ENCODE measurements at places on chromosomes 6 and 20.

GRCh38 chr20:16405254-16405653 is 168.0 kb downstream of the KIF16B start:
- no peak for DNase-seq

GRCh38 chr6:81766482-81767069 is 14.1 kb upstream of the TENT5A start:
- DNase-seq: no peak

- DNase-seq: no peak
Observed at GRCh38 chr6:100309174-100309573, 155.5 kb downstream of the SIM1 start.

GRCh38 chr6:24549674-24550353 is 55.0 kb downstream of the ALDH5A1 start:
- DNase-seq: no peak

DNA sequence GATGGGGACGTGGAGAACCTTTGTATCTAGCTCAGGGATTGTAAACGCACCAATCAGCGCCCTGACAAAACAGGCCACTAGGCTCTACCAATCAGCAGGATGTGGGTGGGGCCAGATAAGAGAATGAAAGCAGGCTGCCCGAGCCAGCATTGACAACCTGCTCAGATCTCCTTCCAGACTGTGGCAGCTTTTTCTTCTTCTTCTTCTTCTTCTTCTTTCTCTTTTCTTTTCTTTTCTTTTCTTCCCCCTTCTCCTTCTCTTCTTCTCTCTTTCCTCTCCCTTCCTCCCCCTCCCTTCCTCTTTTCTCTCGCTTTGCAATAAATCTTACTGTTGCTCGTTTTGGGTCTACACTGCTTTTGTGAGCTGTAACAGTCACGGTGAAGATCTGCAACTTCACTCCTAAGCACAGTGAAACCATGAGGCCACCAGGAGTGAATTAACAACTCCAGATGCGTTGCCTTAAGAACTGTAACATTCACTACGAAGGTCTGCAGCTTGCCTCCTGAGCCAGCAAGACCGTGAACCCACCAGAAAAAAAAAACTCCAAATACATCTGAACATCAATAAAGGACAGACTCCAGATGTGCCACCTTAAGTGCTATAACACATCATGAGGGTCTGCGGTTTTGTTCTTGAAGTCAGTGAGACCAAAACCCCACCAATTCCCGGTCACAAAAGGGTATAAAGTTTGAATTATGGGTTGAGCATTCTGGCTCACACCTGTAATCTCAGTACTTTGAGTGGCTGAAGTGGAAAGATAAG is 19.6 kb upstream of the SERPINB1 start:
- no peak for DNase-seq

DNA sequence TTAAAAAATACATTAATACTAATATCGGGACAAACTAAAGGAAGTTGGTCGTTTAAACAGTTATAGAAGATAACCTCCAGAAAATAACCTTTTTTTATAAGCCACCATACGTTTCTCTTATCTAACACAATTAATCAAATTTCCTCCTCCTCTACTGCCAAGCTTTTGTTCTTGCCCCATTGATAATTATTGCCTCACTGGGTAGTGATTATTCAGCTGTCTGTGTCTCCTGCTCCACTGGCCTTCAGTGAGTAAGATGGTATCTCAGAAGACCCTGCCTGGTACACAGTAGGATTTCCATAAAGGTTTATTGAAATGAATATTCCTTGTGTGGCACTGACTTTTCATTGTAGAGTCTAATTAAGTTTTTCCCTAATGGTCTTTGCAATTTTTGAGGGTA is 165.5 kb upstream of the SCGN start:
- DNase-seq: no peak

DNA sequence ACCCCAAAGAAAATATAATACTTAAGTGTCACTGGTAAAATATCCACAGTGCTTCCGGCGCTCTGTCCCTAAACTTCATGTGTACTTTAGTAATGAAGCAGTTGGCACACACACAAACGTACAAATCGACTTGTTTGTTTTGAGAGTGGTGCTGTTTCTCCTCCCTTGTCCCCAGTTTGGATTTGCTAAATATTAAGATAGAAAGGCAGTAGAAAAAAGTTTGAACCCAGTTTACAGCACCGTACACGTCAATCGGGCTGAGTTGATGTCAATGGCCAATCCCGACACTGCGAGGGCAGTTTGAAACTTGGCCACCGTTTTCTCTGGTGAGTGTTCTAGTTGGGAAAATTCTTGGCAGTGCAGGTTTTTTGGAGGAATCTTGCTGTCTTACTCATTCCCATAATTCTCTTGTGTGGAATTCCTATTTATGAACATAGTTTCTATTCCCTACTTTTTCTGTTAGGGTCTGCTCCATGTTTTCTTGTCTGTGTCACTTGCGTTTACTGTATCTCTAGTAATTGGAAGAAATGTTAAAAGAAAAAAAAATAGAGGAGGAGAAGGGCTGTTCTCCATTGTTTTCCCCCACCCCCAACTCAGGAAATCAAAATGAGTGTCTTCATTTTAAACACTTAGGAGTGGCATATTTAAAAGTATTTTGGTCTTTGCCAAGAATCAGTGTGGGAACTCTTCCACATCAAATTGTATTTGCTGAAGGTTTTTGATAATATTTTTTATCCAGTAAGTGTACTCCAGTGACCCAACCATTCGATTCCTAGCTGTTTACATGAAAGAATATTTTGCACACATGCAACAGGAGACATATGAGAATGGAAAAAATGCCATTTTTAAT is 72.3 kb downstream of the OR2B2 start:
- DNase-seq: no peak

- no peak for DNase-seq
Observed at GRCh38 chr20:52031563-52032303, 159.8 kb downstream of the ZFP64 start.

GRCh38 chr6:150722614-150723344 is 123.1 kb downstream of the PLEKHG1 start:
- DNase-seq: no peak

GRCh38 chr6:35736253-35736894 is 458 bp upstream of the ARMC12 start:
- peak; percentile 82 for DNase-seq

- no peak for DNase-seq
Observed at GRCh38 chr20:61121661-61122060, 130.4 kb upstream of the CDH4 start.

- no peak for DNase-seq
Observed at GRCh38 chr6:26252077-26252472, 112.9 kb upstream of the BTN3A2 start.

DNA sequence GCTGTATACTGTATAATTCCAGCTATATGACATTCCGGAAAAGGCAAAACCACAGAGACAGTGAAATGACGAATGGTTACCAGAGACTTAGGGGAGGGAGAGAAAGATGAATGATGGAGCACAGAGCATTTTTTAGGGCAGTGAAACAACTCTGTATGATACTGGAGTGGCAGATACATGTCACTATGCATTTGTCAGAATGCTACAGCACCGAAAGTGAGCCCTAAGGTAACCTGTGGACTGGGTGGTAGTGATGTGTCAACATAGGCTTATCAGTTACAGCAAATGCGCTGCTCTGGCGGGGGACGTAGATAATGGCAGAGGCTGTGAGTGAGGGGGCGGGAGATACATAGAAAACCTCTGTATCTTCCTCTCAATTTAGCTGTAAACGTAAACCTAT is 201.3 kb upstream of the SSTR4 start:
- DNase-seq: no peak

DNA sequence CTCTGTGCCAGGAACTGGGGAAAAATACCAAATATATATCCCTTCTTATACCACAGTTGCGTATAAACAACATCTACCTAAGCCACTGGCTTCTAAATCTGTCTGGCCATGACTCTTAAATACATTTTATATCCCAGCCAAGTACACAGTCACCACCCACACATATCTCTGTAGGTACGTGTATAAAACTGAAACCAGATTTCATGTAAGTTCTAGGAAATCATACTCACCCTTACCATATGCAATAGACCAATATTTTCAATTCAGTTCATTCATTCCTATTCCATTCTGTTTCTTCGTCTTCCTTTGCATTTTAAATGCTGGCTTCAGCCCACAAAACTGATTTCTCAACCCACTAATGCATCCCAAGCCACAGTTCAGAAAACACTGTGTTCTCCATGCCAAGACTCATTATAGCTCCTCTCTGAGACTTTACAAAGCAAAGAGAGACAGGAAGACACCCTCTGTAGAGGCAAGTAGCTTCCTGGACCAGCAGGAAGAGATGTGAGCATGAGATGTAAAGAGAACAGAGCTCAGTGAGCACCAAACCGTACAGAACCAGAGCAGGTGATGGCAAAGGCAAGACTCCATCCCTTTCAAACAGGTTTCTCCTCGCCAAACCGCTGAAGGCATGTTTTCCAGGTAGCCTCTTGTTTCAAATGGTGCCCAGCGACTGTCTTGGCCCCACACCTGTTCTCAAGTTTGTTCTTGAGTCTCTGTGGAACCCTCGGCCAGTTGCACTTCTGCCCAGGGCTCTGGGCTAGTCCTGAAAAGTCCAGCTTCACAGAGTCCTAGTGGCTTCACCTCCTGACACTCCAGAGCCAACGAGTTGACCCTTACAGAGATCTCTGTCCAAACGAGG is 18.7 kb downstream of the FAM50B start:
- no peak for DNase-seq

- no peak for DNase-seq
Observed at GRCh38 chr20:46077642-46078305, 12.0 kb downstream of the NCOA5 start.

DNA sequence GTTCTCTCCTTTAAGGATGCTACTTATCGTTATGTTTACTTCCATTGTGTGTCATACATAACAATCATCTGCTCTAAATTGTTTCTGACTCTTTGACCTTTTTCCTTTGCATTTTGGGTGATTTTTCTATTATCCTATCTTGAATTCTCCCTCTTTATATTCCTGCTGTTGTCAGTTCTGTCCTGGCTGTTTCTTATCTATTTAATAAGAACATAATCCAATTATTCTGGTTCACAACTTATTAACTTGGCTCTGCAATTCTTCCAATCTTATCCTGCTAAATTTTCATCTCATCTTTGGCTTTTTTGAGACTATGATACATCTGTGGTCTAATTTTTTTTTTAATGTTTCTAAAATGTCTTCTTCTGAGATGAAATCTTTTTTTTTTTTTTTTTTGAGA is 54.7 kb upstream of the TOX2 start:
- no peak for DNase-seq

DNA sequence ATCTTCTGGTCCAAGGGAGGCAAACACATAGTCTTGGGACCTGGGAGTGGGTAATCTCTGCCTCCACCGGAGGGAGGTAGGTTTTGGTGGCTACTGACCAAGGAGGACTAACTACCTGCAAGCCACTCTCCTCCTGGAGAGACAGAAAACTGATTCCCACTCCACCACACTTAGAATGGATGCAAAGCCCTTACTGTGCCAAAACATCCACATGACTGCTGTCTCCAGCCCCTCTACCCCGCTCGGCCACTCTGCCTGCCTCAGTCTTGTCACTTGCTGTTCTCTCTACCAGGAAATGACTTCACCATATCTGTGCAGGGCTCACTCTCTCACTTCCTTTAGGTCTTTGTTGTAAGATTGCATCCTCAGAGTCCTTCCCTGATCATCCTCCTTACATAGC is 129.5 kb upstream of the ARG1 start:
- DNase-seq: no peak

DNA sequence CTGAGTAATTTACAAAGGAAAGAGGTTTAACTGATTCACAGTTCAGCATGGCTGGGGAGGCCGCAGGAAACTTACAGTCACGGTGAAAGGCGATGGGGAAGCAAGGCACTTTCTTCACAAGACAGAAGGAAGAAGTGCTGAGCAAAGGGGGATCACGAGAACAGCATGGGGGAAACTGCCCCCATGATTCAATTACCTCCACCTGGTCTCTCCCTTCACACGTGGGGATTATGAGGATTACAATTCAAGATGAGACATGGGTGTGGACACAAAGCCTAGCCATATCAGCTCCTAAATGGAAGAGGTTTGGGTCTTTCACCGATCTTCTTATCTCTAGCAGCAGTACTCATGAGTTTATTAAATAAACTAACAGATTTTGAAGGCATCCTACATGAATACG is 152.9 kb upstream of the RUNX2 start:
- DNase-seq: no peak

DNA sequence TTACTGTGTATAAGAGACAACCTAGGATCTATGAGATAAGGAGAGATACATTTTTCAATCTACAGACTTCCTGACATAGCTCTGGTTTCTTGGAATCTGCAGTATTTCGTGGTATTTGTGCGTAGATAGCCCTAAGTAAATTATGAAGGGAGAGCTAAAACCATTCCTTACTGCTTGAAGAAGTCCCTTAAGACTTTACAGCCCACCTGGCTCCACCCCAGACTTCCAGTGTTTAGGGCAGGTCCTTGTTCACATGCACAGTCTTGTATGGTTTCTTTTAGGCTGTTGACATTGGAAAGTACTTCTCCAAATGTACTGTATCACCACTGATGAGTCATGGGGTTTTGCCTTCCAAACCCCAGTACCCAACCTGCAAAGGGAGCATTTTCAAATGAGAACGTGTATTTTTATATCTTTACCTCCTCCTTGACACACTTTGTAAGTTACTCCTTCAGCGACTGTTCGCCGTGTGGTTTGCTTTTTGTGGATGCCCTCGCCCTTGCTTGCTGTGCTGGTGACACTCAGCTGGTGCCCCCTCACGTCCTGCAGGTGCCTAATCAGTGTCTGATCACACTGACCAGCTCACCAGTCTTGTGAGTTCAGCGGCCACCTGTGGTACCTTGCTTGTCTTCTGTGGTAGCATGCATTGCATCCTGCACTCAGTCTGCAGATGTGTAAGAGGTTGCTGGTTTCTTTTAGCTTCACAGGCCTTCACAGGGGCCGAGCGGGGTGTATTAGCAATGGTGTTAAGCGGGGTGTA is 73.3 kb downstream of the IGF2R start:
- DNase-seq: no peak

GRCh38 chr6:139325125-139325524 is 33.3 kb upstream of the TXLNB start:
- no peak for DNase-seq

GRCh38 chr6:135071541-135071940 is 16.9 kb upstream of the HBS1L start:
- no peak for DNase-seq

DNA sequence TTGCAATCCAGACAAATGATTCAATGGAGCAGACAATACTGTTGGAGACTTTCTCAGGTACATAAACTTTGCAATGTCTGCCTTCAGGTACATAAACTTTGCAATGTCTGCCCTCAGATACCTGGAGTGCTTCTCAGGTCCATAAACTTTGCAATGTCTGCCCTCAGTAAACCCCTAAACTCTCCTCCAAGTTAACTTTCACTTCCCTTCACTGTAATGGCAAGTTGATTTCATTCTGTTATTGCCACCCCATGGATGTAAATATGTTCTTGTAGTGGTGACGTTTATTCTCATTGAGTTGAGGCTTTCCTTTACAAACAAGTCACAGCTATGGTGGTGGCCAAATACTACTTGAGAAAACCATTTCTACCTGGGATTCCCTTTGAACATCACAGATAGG is 338.8 kb downstream of the EPM2A start:
- no peak for DNase-seq

GRCh38 chr6:74731204-74731603 is 474.6 kb downstream of the COL12A1 start:
- no peak for DNase-seq

Data from stimulated activated CD4-positive, alpha-beta T cell treated with anti-CD3 and anti-CD28 coated beads, TNF-alpha, amount 100 ng/mL, for 1 hour (primary cell).